ENCODE measurements at places on chromosomes 7 and 10.

DNA sequence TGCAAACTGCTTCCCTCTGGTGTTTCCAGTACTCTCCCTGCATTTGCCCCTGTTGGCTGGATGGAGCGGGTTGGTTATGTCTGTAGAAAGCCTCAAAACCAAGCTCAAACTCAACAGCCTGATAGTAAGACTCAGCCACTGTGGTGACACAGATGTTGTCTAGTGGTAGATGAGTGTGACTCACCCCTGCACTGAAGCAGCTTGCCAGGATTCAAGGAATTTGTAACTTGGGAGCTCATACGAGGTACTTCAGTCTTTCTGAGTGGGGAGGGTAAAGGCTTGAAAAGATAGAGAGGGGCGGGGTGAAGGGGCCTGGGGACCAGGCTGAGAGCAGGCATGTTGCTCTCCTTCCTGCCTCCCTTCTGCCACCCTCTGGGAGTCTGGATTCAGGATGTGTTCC lies 22.9 kb upstream of the AQP1 start:
- peak; percentile 13 for DNase-seq

DNA sequence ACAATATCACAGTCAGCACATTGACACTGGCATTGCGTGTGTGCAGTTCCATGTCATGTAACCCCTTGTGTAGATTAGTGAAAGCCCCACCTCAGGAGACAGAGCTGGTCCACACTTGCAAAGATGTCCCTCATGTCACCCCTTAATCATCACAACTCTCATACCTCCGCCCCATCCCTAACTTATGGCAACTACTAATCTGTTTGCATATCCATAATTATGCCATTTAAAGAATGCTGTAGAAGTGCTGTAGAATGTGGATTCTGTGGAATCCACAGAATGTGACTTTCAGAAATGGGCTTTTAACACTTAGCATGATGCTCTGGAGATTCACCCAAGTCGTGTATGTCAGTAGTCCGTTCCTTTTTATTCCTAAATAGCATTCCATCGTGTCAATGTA lies 102.8 kb upstream of the VSTM2A start:
- no peak for DNase-seq

DNA sequence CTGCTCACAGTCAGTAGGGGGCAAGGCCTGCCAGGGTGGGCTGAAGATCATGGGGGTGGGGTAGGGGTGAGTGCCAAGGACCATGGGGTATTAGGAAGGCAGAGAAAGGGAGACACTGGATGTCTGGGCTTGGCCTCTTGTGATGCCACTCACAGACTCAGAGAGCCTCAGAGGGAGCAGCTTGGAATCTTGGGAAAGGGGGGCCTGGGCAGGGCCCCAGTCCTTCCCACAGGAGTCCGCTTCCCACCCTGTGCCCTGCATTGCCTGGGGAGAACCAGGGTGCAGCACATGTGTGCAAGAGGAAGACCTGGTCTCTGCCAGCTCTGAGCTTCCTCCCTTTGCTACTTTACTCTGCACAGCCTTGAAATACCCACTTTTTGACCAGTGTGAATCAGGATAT lies 4.3 kb downstream of the ADCY1 start:
- no peak for DNase-seq

DNA sequence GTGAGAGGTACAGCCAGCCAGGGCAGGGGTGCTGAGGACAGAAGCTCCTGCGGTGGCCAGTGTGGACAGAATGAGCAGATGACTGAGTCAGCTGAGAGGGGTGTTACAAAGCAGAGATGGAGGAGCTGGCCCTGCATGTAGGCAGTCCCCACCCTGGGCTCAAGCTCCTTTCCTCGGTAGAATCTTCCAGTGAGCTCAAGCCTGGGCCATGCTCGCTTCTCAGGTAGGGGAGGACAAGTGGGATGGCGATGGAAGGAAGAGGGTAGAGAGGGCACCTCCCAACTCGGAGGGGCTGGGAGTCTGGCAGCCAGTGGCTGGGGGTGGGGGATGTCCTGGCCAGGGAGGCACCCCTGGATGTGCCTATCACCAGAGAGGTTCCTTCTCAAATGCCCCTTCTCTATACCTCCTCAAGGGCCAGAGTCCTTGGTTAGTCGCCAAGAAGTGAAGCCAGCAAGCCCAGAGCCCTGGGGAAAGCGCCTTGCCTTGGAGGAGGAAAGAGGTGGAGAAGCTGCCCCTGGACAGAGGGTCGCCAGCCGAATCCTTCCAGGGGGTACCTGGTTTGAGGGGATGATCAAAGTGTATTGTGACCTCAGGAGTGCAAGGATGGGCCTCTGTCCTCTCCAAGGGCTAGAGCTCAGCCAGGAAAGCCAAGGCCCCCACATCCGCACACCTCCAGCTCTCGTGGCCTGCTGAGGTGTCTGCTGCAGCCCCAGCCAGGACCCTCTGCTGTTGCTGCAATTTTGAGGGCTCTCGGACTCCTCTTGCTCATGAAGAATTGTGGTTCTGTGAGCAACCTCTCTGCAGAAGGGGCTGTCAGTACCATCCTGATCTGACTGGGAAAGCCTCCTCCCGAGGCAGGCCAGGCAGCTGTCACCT lies 88.6 kb upstream of the MACROH2A2 start:
- DNase-seq: no peak

GRCh38 chr7:136677471-136678365 lies 190.7 kb upstream of the CHRM2 start:
- no peak for DNase-seq

DNA sequence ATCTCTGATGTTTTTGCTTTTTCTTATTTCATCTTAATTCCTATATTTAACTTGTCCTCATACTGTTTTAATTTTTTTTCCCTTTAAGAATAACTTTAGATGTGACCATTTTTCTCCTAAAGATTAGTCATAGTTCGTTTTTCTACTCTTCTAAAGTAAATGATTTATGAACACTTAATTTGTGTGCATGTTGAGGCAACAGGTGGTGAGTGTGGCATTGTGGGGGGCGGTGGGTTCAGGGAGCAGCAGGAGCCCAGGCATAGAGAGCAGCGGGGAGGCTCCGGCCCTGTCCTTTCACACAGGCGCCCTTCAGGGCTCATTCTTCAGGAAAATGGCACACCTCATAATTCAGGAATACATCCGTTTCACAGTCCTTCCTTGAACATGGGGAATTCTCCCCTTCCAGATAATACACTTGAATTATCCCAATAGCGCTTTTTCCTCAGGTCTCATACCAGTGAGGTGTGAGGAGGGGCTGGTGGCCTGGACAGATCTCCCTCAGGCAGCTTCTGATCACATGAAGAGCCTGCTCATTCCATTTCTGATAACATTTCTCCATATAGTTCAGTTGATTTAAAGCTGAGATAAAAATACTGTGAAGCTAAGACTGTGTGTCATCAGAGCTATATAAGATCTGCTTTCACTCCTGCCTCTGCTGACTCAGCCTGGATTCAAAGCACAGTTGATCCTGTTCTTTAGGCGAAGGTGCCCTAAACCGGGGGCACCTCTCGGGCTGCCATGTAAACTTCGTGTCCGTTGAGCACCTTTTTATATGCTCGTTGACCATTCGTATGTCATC lies 40.2 kb downstream of the CUL1 start:
- DNase-seq: no peak

DNA sequence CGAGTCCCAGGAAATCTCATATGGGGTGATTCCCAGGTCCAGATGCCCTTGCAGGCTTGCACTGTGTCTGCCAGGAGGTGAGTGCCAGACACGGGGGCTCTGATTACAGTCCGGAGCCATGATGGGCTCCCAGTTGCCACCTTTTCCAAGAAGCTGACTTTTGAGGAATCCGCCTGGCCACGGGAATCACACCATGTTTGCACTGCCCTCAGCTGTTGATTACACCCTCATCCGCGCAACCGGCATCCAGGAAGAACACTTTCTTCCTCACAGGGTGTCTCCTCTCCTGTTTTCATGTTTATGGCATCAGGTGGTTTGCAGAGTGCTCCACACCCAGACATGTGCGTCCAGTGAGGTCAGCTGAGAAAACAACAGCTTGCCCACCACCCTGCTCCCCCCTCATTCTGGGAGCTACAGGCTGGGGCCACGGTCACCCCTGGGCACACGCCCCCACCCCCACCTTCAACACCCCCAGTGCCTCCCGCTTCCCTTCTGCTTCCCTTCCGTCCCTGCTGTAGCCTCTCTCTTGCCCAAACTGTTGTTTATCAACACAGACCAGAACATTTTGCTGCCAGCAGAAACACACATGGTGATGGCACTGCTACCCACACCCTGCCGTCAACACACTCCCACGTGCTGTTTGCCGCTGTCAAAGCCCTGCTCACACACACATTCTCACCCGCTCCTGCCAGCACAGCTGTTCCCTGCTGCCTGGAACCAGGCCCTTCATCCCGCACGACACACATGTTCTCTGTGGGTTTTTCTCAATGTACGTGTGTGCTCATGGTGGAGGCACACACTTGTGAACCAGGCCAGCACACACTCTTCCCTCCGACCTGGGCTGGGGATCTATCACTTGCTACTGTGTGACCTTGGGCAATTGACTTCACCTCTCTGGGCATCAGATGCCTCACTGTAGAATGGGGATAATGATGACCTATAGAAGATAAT lies 35.8 kb downstream of the DDIT4 start:
- peak; percentile 74 for DNase-seq

DNA sequence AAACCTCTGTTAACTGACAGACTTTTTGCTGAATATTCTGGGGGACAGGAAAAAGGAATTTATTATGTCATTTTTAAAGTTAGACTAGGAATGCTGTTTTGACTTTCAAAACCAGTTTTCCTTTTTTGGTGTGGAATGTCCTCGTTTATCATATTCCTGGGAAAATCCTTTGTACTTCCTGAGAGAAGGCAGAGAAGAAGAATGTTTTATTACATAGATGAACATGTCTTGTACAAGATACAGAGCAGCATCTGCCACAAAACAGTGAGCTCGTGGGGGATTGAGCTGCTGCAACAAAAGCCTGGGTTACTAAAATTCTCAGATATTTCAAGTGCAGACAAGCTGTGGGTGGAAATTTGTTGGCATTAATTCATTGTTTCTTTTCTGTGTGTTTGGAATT lies 20.2 kb downstream of the MCU start:
- no peak for DNase-seq

GRCh38 chr10:117609095-117609795 lies 66.7 kb downstream of the EMX2 start:
- no peak for DNase-seq

- no peak for DNase-seq
These were observed 67.6 kb upstream of the PITRM1 start for GRCh38 chr10:3239920-3240894.

- DNase-seq: no peak
These were observed 288.2 kb downstream of the ADK start for GRCh38 chr10:74439213-74439612.

GRCh38 chr10:112842832-112843360 lies 107.2 kb upstream of the TCF7L2 start:
- no peak for DNase-seq

- DNase-seq: no peak
These were observed 285.7 kb downstream of the RPS24 start for GRCh38 chr10:78319371-78319770.

DNA sequence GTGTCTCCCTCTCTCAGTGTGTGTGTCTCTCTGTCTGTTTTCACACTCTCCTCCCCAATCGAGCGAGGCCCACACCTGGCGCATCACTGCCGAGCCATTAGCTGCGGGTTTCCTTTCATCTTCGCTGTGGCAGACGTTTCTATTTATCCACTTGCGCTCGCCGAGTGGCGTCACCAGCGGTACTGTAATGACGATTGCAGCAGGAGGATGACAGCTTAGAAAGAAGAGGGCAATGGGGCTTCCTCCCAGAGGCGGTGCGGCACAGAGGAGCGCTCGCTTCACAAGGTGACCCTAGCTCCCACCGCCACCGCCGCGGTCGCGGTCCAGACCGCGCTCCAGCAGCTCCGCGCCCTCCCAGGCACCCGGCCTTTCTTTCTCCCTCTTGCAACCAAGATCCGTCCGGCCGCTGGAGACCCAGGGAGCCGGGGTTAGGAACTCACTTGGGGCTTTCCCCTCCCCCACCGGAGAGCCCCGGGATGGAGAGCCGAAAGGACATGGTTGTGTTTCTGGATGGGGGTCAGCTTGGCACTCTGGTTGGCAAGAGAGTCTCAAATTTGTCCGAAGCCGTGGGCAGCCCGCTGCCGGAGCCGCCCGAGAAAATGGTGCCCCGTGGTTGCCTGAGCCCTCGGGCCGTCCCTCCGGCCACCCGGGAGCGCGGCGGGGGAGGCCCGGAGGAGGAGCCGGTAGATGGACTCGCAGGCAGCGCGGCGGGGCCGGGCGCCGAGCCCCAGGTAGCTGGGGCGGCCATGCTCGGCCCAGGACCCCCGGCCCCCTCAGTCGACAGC lies at the start of gene EVX1:
Gene EVX1 (plus strand): TSS at position 248 of the 785 bp plus-strand sequence. CDS start 229 bp downstream, at position 477.
- no peak for DNase-seq

DNA sequence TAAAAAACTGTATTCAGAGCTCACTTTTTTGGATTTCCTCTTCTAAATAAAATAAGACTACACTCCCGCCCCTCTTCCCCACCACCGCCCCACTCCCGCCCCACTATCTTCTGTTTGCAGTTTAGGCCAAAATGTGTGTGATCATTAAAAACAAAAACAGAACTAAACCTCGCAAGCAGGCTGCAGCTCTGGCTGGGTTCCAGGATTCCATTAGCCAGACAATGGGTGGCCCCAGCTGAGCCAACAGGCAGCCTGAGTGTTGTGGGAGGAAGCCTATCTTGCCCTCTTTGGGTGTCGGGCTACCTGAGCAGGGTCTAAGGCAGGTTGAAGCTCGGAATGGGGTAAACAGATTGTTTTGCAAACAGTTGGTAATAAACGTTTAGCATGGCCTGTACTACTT lies 41.7 kb downstream of the ARL4A start:
- DNase-seq: no peak

GRCh38 chr7:80230327-80230726 lies 95.7 kb downstream of the GNAI1 start:
- no peak for DNase-seq

DNA sequence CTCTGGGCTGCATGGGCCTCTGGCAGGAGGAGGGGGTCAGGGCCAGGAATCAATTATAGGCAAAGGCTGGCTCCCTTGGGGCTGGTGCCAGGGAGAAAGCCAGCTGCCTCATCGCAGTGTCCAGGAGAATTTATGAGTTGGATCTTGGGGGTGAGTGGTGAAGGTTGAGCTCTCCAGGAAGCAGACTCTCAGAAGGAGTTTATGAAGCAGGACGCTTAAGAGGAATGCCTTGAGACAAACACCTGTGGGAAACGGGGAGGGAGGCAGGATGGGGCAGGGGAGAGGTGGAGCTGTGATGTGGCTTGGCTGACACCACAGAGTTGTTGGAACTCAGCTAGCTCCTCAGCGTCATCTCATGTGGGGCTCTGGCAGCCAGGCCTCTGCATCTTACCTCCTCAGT lies 428.5 kb downstream of the RPS24 start:
- no peak for DNase-seq

- DNase-seq: no peak
These were observed 663.6 kb downstream of the GRM8 start for GRCh38 chr7:126589068-126589684.

- DNase-seq: peak; percentile 87
These were observed 14.0 kb downstream of the AMZ1 start for GRCh38 chr7:2701832-2702593.

Data from nucleus accumbens (tissue), 56 donors.